Fibroblast of pulmonary artery (primary cell): ENCODE measurements at places on chromosomes 16 and 17.

- DNase-seq: peak; percentile 73
Observed at GRCh38 chr16:86222965-86223551, 287.3 kb upstream of the FOXF1 start.

GRCh38 chr16:77613095-77613494 is 109.2 kb upstream of the NUDT7 start:
- DNase-seq: no peak

DNA sequence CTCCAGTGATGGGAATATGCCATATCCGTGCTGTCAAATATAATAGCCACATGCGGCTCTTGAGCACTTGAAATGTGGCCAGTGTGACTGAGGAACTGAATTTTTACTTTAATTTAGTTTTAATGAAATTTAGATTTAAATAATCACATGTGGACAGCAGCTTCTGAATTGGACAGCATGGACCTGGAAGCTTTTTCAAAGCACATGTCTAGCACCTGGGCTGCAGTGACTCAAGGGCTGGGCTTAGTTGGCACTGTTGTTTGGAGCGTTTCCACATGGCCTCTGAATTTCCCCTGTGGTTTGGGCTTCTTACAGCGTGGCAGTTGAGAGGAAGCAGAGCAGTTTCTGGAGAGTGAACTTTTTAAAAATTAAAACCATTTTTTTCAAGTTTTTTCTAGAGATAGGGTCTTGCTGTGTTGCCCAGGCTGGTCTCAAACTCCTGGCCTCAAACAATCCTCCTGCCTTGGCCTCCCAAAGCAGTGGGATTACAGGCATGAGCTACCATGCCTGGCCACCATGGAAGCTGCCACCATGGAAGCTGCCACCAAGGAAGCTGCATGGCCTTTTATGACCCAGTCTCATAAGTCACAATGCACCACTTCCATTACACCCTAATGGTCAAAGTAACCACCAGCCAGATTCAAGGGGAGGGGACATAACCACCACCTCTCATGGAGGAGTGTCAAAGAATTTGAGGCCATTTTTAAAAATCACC is 6.7 kb upstream of the TOB1 start:
- DNase-seq: peak; percentile 51

DNA sequence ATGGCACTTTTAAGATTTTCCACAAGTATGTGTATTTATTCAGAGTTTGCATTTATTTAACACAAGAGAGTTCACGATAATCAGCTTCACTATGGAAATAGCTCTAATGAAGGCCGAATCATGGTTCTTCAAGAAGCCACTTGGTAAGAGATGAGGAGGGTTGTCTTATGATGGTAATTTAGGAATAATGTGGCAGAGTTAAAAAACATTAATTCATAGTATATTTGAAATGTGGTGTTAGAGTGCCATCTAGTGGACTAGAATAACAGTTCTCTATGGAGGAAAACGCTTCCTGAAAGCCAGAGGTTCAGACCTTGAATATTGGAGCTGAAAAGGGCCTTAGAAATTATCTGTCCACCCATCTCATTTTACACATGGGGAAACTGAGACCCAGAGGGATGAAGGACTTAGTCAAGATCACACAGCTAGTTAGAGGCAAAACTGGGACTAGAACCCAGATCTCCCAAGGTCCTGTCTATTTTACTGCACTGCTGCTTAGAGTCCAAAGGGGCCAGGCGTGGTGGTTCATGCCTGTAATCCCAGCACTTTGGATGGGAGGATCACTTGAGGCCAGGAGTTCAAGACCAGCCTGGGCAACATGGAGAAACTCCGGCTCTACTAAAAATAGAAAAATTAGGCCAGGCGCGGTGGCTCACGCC is 33.8 kb upstream of the KPNB1 start:
- DNase-seq: peak; percentile 74

DNA sequence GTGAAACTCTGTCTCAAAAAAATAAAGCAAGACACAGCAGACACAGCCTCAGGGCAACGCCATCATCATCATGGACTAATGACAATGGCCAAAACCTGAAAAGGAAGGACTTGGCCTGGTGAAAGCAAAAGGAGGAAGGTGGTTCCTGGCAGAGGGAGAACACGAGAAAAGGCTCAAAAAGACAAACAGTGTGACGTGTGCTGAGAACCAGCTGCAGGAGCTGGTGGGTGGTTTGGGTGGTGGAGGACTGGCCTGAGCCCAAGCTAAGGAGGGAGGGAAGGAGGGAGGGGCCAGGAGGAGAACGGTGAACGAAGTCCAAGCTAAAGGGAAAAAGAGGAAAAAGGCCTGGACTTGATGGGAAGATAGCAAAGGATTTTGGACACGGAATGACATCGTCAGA is 85.1 kb downstream of the SLC39A11 start:
- peak; percentile 36 for DNase-seq

- DNase-seq: no peak
Observed at GRCh38 chr16:65116216-65116615, 5.6 kb downstream of the CDH11 start.

GRCh38 chr16:10940501-10941079 is 1.7 kb downstream of the DEXI start:
- DNase-seq: no peak

DNA sequence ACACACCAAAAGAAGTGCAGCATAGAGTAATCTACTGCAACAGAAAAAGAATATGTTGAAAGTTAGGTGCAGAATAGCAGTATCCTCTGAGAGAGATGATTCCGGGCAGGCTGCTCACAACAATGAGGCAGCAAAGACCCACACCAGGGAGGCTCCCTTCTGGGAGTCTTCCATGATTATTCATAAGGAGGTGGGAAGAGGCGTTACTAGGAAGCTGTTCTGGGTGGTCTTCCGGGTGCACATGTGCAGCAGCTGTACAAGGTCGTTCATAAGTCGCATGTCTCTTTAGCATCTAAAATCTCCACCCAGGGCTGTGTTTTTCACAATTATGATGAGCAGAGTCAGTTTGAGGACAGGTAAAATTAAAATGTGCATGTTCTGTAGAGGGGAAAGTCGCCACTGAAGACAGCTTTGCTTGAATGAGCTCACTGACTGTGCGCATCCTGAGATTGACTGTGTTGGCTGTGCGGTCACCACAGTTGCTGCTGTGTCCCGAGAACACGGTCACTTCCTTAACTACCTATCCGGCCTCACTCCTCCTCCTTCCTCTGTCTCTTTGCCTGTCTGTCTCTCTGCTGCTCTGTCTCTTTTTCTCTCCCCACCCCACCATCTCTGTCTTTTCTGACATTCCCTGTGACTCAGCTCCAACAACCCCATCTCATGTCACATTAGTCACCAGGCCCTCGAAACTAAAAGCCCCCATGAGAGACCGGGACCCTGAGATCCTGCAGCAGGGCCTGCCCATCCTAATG is 125.5 kb upstream of the HSBP1 start:
- no peak for DNase-seq

DNA sequence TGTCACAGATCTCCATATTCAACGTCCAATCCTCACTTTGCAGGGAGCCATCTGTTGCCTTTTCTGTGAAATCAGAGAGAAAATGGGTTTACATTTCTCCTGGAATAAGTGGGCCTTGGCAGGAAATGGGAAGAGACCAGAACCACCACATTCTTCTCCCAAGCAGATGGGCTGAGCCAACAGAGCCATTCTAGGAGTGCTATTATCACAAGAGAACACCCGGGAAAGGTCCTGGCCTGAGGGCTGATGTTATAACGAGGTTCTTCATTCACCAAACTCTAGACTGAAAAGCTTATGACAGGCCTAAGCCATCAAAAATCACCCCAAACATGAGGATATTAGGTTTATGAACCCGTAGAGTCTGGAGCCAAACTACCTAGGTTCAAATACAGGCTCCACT is 64.7 kb downstream of the TOM1L2 start:
- DNase-seq: no peak

GRCh38 chr17:16927641-16928321 is 44.1 kb downstream of the TNFRSF13B start:
- no peak for DNase-seq

DNA sequence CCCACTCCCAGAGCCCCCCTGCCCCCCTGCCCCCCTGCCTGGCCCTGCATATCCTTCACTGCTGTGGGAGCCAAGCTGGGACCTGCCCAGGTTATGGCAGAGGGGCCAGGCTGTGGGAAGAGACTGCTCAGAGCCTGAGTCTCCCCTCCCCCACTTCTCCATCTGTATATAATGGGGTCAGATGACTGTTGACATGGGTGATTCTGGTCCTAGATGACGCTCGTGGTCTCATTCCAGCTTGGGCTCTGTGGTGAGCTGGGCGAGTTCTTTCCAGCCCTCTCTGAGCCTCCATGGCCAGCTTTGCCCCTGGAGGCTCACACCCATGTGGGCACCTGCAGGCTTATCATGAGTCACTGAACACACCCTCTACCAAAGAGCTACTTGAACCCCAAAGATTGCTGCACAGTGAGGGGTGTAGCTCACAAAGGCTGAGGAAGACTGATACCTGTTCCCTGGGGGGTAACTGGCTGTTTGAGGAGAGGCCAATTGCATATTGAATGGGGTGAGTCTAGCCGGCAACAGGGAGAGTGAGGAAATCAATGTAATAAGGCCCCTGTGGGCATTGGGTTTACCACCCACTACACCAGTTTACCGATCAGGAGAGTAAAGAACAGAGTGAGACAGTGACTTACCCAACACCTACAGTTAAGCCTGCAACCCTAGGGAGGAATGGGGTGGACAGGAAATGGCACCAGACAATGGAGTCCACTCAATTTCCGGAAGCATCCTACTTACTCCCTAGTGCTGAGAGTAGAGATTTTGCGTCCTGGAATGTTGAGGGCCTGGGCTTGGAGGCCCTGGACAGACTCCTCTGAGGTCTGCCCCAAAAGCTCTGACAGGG is 4.2 kb upstream of the SREBF1 start:
- peak; percentile 66 for DNase-seq

GRCh38 chr16:5176505-5176904 is 78.9 kb upstream of the EEF2KMT start:
- no peak for DNase-seq

GRCh38 chr17:36130346-36130745 is 26.7 kb downstream of the CCL4 start:
- no peak for DNase-seq

GRCh38 chr17:34798581-34798980 is 162.7 kb downstream of the CCT6B start:
- no peak for DNase-seq
